ENCODE measurements at places on chromosomes 16 and 17. TPM values are rescaled to one million over a fixed set of nuclear protein-coding genes. Genes with fewer than 3 reads are reported as not detected.

FOXK2 gene
- total RNA-seq: 56.2 TPM

MCRIP2 gene
- 52.0 TPM for total RNA-seq

KRT12 gene
- not detected for total RNA-seq

TENT4B gene
- 27.9 TPM for total RNA-seq

DNA sequence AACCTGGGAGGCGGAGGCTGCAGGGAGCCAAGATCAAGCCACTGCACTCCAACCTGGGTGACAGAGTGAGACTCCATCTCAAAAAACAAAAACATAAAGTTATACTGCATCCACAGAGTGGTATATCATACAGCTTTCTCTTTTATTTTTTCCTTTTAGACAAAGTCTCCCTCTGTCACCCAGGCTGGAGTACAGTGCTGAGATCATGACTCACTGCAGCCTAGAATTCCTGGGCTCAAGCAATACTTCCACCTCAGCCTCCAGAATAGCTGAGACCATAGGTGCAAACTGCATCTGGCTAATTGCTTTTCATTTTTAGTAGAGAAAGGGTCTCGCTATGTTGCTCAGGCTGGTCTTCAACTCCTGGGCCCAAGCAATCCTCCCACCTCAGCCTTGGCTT lies 10.0 kb upstream of the COPRS start:
- DNase-seq: no peak

- DNase-seq: no peak
These were observed 20.3 kb downstream of the FANCA start for GRCh38 chr16:89796104-89796503.

- no peak for DNase-seq
These were observed 146.1 kb downstream of the RAB11FIP4 start for GRCh38 chr17:31537565-31538011.

- DNase-seq: no peak
These were observed 10.8 kb downstream of the ZNF213 start for GRCh38 chr16:3145660-3146059.
